ENCODE measurements at places on chromosomes 16 and 17.
A peak's percentile ranks its signal among the peaks of the same experiment; 100 is the strongest.

- DNase-seq, result peak; percentile 37
These were observed 57.6 kb upstream of the CBFA2T3 start for GRCh38 chr16:89034573-89034961.

DNA sequence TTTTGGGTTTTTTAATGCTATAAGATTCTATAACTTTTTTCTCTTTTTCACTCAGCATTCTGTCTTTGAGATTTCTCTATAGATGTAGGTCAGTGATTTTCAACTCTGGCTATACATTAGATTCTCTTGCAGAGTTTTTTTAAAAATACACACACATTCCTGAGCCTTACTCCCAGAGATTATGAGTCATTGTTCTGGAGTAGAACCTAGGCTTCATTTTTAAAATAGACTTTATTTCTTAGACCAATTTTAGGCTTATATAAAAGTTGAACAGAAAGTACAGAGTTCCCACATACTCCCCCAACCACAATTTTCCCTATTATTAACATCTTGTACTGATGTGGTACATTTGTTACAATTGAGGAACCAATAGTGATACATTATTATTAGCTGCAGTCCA, 63.3 kb downstream of the CYB561 start:
- DNase-seq, result no peak

- no peak for DNase-seq
These were observed 62.8 kb downstream of the HS3ST3A1 start for GRCh38 chr17:13538841-13539411.

- DNase-seq, result no peak
These were observed 4.6 kb upstream of the ICAM2 start for GRCh38 chr17:64024781-64025731.

DNA sequence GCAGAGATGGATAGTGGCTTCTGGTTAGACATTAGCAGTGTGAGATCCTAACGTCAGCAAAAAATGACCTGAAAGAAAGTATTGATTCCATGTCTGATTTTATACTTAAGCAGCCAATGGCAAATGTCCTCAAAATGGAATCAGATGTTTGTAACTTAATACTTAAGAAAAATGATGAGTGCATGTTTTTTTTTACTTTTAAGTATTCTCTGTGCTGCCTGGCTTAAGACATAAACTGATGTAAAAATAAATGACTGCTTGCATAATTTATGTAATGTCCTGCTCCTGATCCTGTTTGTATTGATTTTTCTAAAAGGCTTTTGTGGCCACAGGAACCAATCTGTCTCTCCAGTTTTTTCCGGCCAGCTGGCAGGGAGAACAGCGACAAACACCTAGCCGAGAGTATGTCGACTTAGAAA, 7.4 kb downstream of the CBFB start:
- no peak for DNase-seq

DNA sequence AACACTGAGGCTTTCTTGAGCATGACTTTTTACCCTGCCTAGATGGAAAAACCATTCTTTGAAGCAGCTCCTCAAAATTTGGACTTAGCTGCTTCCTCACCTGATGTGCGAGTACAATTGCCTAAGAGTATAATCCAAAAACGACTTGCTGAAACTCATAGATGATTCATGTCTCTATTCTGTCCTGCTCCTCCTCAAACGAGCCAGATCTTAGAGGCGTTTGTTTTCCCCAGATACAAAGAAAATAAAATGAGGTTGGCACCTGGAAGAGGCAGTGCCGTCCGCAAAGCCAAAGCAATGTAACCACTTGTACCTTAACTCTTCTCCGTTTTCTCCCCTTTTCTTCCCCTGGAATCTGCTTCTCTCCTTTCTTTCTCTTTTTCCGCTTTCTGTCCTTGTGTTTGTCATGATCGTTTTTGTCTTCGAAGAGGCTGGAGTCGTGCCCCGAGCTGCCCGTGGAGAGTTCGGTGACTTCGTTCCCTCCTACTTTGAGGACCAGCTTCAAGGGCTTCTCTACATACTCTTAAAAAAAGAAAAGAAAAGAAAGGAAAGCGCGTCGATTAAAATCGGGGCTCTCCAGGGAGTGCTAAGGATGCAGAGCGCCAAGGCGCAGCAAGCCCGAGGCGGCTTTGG, 895 bp downstream of the BRD7 start:
- no peak for DNase-seq

DNA sequence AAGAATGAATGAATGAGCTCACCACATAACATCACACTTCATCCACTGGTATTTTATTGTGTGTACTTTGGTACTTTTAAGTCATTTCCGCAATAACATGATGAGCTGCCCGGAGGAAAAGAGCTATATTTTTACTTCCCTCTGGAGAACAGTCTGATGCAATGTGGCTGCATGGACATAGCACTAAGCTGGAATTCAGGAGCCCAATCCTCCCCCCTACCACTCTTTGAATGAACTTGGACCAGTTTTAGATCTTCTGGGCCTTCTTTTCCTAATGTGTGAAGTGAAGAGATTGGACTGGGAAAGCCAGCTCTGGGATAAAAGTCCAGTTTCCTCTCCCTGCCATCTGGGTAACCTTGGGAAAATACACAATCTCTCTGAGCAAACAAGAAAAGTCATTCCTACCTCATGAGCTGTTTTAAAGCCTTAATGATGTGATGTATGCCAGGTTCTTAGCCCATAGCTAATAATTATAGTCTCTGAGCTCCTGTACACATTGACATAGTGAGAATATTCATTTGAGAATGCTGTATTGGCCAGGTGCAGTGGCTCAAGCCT, 79.3 kb downstream of the ABCC12 start:
- DNase-seq, result no peak

- DNase-seq, result no peak
These were observed 34.8 kb downstream of the SOST start for GRCh38 chr17:43723697-43724359.

DNA sequence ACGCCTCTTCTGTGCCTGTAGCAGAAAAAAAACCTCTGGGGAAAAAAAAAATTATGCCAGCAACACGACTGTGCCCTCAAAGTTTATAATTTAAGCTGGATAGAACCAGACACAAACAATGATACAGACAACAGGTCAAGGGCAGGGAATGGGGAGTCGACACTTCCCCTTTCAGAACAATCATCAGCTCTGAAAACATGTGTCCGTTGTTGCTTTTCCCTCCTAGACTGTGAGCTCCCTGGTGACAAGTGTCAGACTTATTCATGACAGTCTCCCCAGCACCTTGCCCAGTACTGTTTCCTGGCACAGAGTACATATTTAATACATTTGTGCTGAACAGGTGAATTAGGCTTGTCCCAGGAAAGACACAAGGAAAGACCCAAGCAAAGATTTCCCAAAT, 178.3 kb downstream of the SOX9 start:
- no peak for DNase-seq

GRCh38 chr17:58517378-58517927, 3.0 kb upstream of the MTMR4 start:
- no peak for DNase-seq

DNA sequence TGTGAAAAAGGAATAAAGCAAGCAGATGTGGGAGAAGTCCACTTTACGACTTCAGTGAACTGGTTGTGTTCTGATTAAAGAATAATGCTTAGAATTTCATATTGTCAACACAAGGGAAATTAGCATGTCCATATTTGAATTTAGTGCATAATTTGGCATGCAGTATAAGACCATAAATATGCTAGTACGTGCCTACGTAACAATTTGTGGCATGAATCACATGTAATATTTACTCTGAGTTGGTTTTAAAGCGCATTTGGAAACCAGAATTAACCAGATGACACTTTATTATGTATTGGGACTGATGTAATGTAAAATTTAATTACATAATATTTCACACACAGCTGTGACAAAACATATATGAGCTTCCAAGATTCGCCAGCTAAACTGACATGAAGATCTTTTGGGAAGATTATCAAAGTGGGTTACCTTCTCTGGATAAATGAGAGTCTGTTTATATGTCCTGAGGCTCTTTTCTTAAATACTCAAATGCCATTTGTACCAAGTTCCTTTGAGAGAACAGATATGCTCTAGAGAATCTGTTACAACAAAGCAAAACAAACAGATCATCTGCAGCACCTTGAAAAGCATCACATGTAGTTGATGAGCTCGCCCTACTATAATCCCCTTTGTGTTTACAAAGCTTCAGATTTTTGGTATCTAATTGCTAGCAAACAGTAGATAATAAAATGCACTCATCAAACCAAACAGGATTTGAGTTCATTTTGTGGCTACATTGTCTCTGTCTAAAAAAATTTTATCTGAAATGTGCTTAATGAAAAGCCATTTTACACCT, 1468.6 kb downstream of the CDH11 start:
- DNase-seq, result no peak

DNA sequence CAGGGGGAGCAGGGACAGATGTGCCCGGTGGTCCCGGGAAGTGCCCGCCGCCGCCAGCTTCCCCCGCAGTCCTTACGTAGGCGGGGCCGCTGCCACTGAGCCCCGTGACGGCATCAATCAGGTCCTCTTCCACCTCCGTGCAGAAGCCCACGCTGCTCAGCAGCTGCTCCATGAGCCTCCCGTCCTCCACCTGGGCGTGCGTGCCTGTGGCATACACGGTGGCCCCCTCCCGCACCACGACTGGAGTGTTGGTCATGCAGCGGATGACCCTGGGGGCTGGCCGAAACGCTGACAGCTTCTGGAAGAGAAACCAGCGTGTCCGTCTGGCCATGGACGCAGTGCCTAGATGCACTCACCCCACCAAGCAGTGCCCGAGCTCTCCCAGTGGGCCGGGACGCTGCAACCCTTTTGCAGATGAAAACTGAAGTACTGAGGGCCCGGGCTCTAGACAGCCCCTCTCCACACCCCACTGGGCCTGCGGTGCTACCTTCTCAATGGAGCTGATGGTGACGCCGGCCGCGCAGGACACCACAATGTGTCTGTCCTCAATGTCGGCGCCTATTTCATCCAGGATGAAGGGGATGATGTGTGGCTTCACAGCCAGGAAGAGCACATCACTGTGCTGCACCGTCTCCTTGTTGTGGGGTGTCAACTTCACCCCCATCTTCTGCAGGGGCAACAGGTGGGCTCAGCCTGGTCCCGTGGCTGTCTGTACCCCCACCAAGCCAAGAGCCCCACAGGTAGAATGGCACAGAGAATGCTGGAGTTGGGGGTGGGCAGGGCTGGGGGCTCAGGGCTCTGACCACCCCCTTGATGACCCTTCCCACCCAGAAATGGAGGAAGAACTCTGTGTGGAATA, 2.0 kb downstream of the PYCR1 start:
- DNase-seq, result no peak

DNA sequence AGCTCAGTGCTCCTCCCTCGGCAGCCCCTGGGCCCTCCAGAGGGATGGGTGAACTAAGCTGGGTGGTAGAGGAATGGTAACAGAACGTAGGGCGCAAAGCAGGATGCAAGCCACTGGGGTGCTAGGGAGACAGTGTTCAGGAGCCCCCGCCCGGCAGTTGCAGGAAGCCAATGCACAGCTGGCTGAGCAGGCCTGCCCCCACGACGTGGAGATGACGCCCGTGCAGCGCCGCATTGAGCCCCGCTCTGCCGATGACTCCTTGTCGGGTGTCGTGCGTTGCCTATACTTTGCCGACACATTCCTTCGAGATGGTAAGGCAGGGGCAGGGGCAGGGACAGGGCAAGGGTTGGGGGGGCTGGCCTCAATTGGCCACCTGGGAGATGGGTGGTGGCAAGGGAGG, 12.9 kb downstream of the LLGL1 start:
- no peak for DNase-seq

DNA sequence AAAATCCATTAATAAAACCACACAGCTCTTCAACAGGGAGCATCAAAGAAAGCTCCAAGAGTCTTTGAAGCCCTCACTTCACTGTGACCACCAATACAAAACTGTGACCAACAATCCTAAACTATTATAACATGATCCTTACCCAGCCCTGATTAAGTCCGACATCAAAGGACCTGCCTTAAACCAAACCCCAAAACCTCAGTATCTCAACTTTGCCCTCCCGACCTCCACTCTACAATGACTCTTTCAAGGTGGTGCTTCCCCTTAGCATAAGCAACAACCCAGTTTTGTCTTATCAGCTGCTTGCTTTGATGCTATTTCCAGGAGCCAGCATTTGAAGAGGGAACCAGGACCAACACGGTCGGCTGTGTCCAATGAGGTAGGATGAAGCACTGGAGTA, 8.5 kb upstream of the PRSS22 start:
- DNase-seq, result no peak

DNA sequence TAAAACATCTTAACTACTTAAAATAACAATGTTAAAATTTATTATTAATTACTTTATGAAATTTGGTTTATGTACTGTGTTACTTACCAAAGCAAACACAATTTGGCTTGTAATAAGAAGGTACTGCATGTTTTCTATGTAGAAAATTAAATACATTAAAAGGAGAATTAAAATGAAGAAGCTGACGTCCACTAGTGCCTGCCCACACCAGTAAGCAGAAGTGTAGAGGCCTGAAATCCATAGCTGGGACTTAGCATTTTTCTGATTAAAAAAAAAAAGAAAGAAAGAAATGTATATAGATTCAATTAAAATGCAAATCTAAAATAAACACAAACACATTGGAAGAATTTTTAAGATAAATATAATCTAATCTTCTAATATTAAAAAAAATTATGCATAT, 35.8 kb upstream of the ABCA9 start:
- no peak for DNase-seq

- DNase-seq, result no peak
These were observed 18.8 kb downstream of the TAC4 start for GRCh38 chr17:49829026-49829425.

DNA sequence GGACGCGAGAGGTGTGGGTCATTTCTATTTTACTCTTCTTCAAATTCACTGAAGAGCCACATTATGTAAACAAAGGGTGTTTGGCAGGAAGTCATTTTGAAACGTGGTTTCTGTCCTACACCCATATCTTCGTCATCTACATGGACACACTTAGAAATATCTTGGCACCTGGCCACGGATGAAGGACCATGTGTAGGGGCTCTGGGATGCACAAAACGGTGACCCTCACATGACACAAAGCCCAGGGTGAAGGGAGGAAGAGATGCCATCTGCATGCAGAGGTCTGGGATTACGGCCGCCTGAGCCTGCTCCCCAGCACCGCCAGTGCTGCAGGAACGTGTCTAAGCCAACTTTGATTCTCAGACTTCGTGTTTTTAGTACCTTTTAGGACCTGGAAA, 130.2 kb upstream of the CHMP6 start:
- DNase-seq, result peak; percentile 30

GRCh38 chr16:86019446-86020047, 120.6 kb downstream of the IRF8 start:
- DNase-seq, result peak; percentile 34

DNA sequence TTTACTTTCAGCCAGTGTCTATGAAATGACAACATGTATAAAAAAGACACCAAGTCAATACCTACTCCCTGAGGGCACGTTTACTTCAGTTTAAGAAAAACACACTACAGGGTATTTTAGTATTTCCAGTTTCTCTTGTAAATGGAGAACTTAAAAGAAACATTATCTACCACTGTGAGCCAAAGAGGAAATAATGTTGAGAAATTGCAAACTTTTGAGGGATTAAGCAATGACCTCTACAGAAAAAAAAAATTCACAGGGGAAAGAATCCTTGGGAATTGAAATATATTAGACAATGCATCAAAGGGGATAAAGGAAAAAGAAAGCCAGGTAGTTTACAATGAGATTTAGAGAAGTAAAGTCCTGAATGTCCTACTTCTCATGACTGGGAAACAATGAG, 126.0 kb downstream of the KCNJ2 start:
- DNase-seq, result no peak

GRCh38 chr16:66346221-66346620, 20.3 kb upstream of the CDH5 start:
- DNase-seq, result no peak
